Activated CD8-positive, alpha-beta T cell treated with anti-CD3 and anti-CD28 coated beads, Interleukin-2, amount 10 ng/mL, durations not matched to agents 7 days and 5 days (primary cell): ENCODE measurements at places on chromosomes 11 and 22. TPM values are rescaled to one million over a fixed set of nuclear protein-coding genes. Genes with fewer than 3 reads are reported as not detected.

- H3K36me3 ChIP-seq: peaks cover 2% of the 10 kb centered on the region
- no peak within 1 kb of the TSS for H3K4me3 ChIP-seq
- H3K27ac ChIP-seq: no peak within 1 kb of the TSS
These were observed at the start of gene CCDC89 for GRCh38 chr11:85685820-85686459. CCDC89 (minus strand) TSS chr11:85686195; CDS start chr11:85686130, 65 bp downstream.

DNA sequence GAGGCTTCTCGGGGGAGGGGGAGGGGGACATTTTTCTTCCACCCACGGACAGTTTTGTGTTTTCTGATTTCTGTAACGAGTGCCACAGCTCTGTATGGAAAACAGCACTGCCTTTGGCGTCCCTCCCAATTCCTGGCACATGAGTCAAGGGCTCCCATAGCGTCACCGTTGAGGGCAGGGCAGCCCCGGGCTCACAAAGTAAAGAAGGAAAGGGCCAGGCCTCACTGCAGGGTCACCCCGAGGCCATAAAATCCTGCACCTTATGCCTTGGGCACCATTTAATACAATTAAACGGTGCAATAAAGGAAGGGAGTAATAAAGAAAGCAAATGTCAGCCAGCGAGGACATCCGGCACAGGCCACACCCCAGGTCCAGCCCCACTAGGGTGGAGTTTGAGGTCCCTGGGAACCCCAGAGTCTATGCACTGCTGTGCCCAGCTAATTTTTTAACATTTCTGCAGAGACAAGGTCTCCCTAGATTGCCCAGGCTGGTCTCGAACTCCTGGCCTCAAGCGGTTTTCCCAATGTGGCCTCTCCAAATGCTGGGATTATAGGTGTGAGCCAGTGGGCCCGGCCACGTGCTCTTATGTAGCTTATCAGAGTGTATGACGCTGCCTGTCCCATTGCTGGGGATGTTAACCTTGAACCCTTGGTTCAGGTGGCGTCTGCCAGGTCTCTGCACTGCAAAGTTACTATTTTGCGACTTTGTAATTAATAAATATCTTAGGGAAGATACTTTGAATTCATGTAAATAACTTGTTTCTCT lies 13.6 kb upstream of the MUC2 start:
- no peak overlapping the region for H3K27ac ChIP-seq
- DNase-seq: no peak
- H3K4me3 ChIP-seq: no peak overlapping the region
- no peaks in the 10 kb centered on the region for H3K36me3 ChIP-seq
- peaks cover 23% of the 10 kb centered on the region for H3K27me3 ChIP-seq

GRCh38 chr22:19066531-19067271 lies 55.5 kb downstream of the DGCR2 start:
- H3K27ac ChIP-seq: no peak overlapping the region
- DNase-seq: no peak
- H3K27me3 ChIP-seq: no peaks in the 10 kb centered on the region
- H3K36me3 ChIP-seq: peaks cover 34% of the 10 kb centered on the region
- no peaks in the 10 kb centered on the region for H3K4me1 ChIP-seq
- H3K4me3 ChIP-seq: no peak overlapping the region

DNA sequence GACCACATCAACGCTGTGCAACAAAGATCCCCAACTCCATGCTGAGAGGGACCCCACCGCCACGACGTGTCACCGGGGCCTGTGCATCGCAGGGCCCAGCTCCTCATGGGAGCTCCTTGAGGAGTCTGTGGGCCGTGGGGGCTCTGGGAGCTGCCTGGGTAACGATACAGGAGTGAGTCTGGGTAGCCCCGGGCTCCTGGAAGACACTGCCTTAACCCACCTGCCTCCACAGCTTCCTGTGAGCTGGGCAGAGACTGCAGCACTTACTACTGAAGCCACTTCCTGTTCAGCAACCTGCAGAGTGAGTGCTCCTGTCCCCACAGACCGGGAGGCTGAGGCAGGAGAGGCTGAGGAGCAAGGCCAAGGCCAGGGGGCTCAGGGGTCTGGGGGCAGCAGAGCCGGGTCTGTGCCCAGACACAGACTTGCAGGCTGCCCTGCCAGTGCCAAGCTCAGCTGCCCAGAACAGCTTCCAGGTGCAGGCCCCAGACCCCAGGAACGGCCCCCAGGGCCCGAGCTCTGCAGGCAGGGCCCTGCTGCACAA lies 226.7 kb downstream of the BRD1 start:
- H3K27ac ChIP-seq: peak overlapping the region; percentile 82
- DNase-seq: peak; percentile 54
- peaks cover 15% of the 10 kb centered on the region for H3K4me1 ChIP-seq
- H3K36me3 ChIP-seq: peaks cover 10% of the 10 kb centered on the region

DNA sequence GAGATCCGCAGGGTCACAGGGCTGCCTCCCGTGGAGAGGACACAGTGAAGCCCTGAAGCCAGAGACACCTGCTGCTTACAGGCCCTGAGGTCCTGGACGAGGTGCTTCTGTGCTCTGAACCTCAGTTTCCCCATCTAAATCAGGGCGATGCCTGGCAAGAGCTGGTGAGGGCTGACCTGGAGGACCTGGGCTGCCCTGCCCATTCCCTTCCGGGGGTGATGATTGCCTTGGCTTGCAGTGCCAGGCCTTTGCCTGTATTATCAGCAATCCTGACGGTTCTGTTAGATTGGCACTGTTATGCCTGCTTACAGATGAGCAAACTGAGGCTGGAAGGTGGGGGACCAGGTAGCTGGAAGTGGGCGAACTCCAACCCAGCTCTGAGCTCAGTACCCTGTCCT lies 7.8 kb upstream of the GTSE1 start:
- no peak for DNase-seq
- H3K27me3 ChIP-seq: no peaks in the 10 kb centered on the region
- no peak overlapping the region for H3K4me3 ChIP-seq
- peaks cover 69% of the 10 kb centered on the region for H3K36me3 ChIP-seq
- peaks cover 66% of the 10 kb centered on the region for H3K4me1 ChIP-seq

DNA sequence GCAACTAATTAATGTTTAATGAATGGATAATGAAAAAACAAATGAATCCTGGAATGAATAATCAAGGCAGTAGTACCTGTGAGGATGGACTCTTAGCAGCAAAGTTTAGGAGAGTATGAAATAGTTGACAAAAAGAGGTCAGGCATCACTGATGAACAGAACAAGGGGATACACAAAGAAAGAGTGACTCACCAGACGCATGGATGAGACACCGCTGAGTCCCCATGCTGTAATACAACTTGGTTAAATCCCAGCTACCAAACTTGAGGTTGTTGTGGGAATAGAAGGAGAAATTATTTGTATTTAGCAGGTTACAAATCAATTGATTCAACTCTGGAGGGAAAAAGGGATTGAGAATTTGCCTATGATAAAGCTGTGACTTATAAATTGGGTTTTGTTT lies 976.9 kb upstream of the TENM4 start:
- no peak overlapping the region for H3K27ac ChIP-seq
- no peak for DNase-seq
- no peak overlapping the region for H3K4me3 ChIP-seq
- H3K4me1 ChIP-seq: no peaks in the 10 kb centered on the region
- H3K36me3 ChIP-seq: no peaks in the 10 kb centered on the region

DNA sequence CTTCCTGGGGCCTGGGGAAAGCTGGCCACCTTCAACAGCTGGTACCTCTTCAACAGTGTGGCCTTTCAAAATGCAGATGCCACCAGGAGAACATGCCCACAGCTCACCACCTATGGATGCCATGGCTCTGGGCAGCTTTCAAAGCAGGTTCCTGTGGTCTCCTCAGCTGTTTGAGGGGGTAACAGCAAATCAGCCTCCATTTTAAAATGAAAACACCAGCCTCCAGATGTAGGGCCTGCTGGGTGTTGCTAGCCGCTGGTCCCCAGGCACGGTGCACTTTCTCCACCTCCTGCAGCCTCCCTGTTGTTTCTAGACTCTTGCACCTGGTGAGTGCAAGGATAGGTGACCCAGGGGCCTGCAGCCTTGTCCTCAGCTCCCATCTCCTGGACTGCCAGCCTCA lies 10.0 kb downstream of the CDPF1 start:
- H3K36me3 ChIP-seq: peaks cover 41% of the 10 kb centered on the region
- H3K4me3 ChIP-seq: peak overlapping the region; percentile 22
- H3K4me1 ChIP-seq: peaks cover 32% of the 10 kb centered on the region
- no peaks in the 10 kb centered on the region for H3K27me3 ChIP-seq
- H3K27ac ChIP-seq: peak overlapping the region; percentile 84

- H3K27me3 ChIP-seq: peaks cover 3% of the 10 kb centered on the region
- DNase-seq: no peak
- no peak overlapping the region for H3K27ac ChIP-seq
- H3K4me1 ChIP-seq: no peaks in the 10 kb centered on the region
These were observed 34.5 kb downstream of the WT1 start for GRCh38 chr11:32400670-32401369.

GRCh38 chr22:26906464-26906863 lies 249.1 kb downstream of the MIAT start:
- H3K27me3 ChIP-seq: peaks cover 35% of the 10 kb centered on the region
- DNase-seq: no peak
- no peak overlapping the region for H3K27ac ChIP-seq
- H3K4me1 ChIP-seq: peaks cover 3% of the 10 kb centered on the region
- H3K4me3 ChIP-seq: no peak overlapping the region

- peaks cover 15% of the 10 kb centered on the region for H3K36me3 ChIP-seq
- peak overlapping the region; percentile 2 for H3K27ac ChIP-seq
- H3K27me3 ChIP-seq: no peaks in the 10 kb centered on the region
- peaks cover 2% of the 10 kb centered on the region for H3K4me1 ChIP-seq
These were observed 185.2 kb downstream of the TBC1D22A start for GRCh38 chr22:46947516-46948257.

- H3K27ac ChIP-seq: no peak overlapping the region
- no peak overlapping the region for H3K4me3 ChIP-seq
- H3K27me3 ChIP-seq: no peaks in the 10 kb centered on the region
- H3K36me3 ChIP-seq: no peaks in the 10 kb centered on the region
These were observed 195.0 kb downstream of the KIF18A start for GRCh38 chr11:27912916-27913315.

GRCh38 chr11:108606070-108606469 lies 12.5 kb upstream of the EXPH5 start:
- no peak overlapping the region for H3K27ac ChIP-seq
- no peak for DNase-seq
- H3K4me1 ChIP-seq: no peaks in the 10 kb centered on the region

- H3K36me3 ChIP-seq: no peaks in the 10 kb centered on the region
- no peak for DNase-seq
- no peaks in the 10 kb centered on the region for H3K4me1 ChIP-seq
These were observed 30.9 kb downstream of the P4HA3 start for GRCh38 chr11:74280494-74280893.

DNA sequence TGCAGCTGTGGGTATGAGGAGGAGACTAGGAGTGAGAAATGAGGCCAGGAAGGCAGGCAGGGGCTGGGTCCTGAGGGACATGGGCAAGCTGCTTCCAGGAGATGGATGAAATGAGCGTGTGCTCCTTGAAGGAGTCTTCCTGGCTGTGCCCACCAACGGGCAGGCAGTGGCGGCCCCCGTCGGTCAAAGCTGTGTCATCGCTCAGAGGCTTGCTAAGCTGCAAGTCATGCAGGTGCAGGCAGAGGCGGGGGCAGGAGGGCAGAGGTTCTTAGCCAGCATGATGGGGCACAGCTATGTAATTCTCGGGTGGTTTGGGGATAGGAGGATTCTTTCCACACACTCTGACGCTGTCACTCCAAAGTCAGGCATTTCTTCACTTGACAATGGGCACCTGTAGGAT lies 12.5 kb upstream of the PEX26 start:
- H3K27me3 ChIP-seq: peaks cover 30% of the 10 kb centered on the region
- DNase-seq: no peak
- no peaks in the 10 kb centered on the region for H3K36me3 ChIP-seq
- peaks cover 3% of the 10 kb centered on the region for H3K4me1 ChIP-seq

DNA sequence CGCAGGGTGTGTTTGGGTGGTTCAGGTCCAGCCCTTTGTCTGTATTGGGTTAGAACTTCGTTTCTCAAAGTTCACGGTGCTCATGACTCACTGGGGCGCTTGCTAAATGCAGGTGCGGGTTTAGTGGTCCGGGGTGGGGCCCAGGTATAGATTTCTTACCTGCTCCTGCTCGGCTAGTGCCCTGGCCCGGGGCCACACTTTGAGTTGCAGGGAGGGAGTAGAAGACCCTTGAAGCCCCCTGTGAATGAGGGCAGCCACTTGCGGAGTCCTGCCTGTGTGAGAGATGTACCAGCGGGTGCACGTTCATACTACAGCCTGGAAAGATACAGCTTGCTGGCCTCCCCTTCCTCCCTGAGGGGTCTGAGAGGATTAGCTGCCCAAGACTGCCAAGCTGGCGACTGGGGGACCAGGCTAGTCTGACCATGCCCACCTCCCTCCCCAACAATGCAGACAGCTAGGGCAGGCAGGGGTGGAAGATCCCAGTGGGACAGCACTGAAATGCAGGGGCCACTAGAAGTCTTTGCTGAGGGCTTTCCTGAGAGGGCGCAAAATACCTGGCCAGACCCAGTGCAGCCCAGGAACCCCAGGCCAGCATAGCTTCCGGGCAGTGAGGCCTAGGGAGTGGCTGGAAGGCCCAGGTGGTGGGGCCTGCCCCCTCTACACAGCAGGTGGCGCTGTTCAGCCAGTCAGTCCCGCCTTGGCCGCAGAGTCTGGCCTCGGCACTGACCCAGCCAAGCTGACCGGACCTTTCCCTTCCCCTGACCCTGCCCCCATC lies 5.1 kb upstream of the MYRF start:
- H3K4me1 ChIP-seq: no peaks in the 10 kb centered on the region
- no peaks in the 10 kb centered on the region for H3K36me3 ChIP-seq
- DNase-seq: peak; percentile 62
- no peak overlapping the region for H3K4me3 ChIP-seq
- H3K27me3 ChIP-seq: peaks cover 13% of the 10 kb centered on the region

DNA sequence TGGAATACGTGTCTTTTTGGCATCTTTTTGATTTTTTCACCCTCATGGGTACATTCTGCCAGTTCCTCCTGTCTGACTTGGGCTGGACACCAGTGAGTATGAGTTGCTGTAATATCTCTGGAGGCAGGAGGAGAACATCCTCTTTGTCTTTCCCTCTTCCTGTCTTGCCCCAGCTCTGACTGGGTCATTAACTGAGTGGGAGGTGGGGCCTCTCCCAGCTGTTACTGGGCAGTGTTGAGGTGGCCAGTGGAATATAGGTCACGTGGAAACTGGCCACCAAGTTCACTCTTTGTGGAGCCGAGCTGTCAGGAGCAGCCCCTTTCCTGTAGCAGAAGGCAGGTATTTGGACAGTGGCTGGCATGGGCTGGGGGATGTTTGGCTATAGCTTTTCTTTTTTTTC lies 2.2 kb downstream of the GLB1L2 start:
- no peak for DNase-seq
- H3K27ac ChIP-seq: no peak overlapping the region
- no peaks in the 10 kb centered on the region for H3K36me3 ChIP-seq
- peaks cover 54% of the 10 kb centered on the region for H3K27me3 ChIP-seq
- H3K4me3 ChIP-seq: no peak overlapping the region

The UBQLNL gene
- total RNA-seq: 0.23 TPM

The GNAZ gene
- 0.21 TPM for total RNA-seq

The CARNS1 gene
- total RNA-seq: 4.8 TPM

The MOGAT2 gene
- total RNA-seq: not detected

The DSCAML1 gene
- 0.16 TPM for total RNA-seq

The IL17REL gene
- total RNA-seq: not detected
